ENCODE measurements at places on chromosomes 7 and 10. TPM values are rescaled to one million over a fixed set of nuclear protein-coding genes. Genes with fewer than 3 reads are reported as not detected.

The GAD2 gene
- total RNA-seq: not detected

DNA sequence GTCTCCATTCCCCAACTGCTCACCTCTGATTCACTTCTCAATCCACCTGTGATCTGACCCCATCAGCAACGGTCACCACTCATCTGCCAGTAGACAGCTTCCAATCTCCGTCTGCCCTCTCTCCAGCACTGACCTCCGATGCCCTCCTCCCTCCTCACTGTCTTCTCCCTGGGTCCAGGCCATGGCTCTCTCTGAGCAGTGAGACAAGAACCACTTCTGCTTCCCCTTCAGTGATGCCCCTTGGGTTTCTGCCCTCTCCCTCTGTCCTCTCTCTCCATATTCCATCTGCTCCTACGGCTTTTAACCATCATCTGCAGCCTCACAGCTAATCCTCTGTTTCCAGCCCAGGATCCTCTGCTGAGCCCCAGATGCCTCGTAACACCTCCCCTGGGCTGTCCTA, 55.5 kb upstream of the OPALIN start:
- no peak for DNase-seq

DNA sequence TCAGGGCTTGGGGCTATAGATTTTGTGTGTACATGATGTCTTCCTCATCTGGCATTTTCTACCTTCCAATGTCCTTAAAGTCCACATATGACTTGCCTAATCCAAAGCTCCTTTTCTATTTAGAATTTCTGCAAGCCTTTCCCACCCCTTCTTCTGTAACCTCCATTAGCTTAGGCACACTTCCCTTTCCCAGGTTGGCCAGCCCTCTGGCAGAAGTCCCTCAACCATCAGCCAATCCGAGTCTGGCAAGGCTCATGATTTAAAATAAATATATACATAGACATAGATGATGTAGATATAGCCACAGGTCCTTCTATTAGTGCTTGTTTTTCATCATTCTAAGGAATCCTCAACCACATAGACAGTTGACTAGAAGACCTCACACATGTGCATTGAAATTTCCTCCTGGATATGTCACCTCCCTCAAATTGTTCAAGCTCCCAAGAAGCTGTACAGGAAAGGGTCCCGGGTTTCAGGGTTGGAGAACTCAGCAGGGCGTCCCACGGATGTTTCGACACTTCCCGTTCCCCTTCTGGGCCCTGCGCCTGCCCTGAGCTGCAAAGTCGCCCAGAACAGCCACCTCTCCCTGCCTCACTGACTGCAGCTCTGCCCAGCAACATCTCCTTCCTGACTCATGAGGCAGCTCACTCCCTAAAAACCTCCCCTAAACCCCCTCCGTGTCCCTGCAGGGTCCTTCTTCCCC, 20.4 kb upstream of the PIK3AP1 start:
- peak; percentile 70 for DNase-seq

DNA sequence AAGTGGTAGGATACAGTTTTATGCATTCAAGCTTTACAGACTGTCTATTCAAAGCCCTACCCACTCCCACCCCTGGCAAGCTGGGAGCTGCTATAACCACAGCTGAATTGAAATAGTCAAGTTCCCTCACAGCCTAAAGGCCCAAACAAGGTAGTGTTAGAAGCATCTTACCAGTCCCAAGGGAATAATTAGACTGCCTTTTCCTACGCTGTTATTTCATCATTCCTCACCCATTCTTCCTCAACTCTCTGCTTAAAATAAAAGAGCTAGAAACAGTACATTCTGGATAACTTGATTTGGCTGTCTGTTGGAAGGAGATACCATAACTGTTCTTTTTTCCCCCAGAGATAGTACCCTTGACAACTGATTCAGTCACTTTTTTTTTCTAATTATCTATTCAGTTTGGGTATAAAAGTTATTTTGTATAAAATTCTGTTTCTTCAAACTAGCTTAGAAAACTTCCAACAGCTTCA, 54.0 kb downstream of the RAPGEF5 start:
- DNase-seq: no peak

DNA sequence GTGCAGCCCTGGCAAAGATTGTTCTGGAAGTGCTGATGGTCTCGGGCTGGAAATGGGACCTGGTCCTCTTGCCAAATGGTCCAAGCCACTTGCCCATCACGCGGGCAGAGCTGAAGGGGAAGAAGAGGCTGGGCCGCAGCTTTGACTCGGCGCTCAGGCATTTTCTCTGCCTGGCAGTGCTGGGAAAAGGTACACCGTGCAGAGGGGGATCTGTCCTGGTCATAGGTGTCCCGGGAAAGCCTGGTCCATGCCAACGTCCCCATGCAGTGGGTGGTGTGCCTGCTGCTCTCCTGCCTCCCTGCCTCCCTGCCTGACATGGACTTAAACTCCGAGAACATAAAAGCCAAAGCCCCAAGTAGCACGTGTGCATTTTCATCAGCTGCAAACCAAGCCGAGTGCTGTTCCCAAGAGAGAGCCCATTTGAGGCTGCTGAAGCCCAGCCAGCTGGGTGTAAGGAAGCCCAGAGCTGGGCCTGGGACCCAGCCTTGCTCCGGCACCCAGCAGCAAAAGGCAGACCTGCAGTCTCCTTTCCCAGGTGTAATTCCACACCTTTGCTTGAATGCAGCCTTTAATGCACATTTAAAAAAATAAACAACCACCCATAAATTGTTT, 72.7 kb downstream of the TCERG1L start:
- no peak for DNase-seq

- DNase-seq: no peak
Measured at GRCh38 chr7:84022009-84022408, 172.6 kb downstream of the SEMA3A start.

- DNase-seq: no peak
Measured at GRCh38 chr7:17690030-17690429, 250.3 kb downstream of the SNX13 start.
